ENCODE measurements at places on chromosomes 7 and 10.

GRCh38 chr10:107451047-107451446 lies 286.5 kb upstream of the SORCS1 start:
- DNase-seq: no peak

DNA sequence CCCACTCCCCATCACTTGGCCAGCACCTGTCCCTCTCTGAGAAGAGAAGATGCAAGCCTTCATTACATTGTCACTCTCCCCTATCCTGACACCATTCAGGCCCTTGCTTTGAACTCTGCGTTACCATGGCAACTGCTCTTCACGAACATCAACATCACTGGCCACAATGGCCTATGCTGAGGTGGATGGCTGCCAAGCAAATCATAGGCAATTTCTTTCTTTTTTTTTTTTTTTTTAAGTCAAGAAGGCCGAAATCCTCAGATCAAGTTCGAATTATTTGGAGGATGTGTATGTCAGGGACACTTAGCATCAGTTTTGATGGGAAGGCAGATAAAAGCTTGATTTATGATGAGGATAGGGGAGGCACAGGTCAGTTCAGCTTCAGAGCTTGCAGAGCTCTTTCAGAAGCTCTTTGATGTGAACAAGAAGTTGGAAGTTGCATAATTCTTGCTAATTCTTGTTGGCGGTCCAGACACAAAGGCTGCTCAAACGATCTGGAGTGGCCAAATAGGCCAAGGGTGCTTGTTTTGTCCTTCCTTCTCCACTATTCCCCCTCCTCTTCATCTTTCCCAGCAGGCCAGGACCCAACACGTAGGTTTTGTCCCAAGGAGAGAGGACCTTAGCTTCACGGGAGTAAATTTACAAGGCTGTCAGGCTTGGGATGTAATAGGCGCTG lies 179.9 kb upstream of the NPVF start:
- no peak for DNase-seq

GRCh38 chr7:26043801-26044200 lies 108.2 kb upstream of the NFE2L3 start:
- DNase-seq: no peak

GRCh38 chr7:16739863-16740622 lies 13.5 kb upstream of the TSPAN13 start:
- no peak for DNase-seq

GRCh38 chr7:72446131-72446530 lies 34.0 kb upstream of the CALN1 start:
- DNase-seq: no peak

- DNase-seq: no peak
These were observed 13.0 kb upstream of the WIPI2 start for GRCh38 chr7:5177060-5177459.

DNA sequence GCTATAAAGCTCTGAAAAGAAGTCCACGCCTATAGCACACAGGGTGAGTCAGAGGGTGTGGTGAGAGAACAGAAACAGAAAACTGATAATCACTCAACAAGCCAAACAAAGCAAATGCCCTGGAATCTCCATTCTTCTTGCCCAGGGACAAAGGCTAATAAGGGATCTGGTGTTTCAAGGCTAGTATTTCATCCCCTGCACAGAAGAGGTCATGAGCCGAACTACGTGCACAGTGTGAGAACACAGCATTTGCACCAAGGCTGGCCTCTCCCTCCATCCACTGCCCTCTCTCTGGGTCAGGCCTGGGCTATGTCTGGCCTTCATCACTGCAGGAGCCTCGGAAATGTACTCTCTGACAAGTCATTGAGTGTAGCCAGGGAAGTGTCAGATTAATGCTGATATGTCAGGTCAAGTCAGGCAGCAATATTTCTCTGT lies 42.7 kb downstream of the PRR15 start:
- DNase-seq: no peak
